HepG2 (cell line): ENCODE measurements at places on chromosomes 13 and 19. TPM values are rescaled to one million over a fixed set of nuclear protein-coding genes. Genes with fewer than 3 reads are reported as not detected.

DNA sequence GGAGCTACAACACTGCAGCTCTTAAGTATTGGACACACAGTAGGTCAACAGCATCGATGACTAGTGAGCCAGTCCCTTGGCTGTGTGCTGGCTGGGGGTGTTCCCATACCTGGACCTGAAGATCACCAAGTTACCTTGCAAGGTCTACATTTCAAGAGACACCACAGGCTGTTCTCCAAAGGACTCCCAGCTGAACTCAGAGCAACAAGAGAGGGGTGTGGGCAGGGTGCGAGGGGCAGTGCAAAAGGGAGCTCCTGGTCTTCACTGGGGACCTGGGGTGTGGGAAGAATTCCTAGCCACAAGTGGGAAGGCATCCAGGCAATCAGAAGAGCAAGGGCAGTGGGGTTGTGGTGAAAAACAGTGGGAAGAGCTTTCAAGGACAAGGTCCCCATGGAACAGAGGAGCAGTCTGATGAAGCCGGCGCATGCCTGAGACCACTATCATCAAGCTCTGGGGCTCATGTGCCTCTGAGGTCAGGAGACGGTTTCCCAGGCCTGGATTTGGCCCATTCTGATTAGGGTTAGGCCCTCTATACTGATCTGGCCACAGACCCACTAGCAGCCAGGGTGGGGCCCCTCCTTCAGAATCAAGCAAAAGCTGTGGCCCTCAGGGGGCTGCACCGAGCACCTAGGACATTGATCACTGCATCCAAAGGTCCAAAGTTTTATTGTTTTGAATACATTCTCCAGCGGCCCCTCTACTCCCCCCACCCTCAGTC is 4.7 kb upstream of the GSK3A start:
- DNase-seq = no peak

- no peak for DNase-seq
Observed at GRCh38 chr13:75670496-75670895, 34.4 kb downstream of the LMO7 start.

The CLEC11A gene
- not detected in 2 replicates for polyA plus RNA-seq

- no peak for DNase-seq
Observed at GRCh38 chr13:91331047-91331915, 16.2 kb upstream of the MIR17HG start.

DNA sequence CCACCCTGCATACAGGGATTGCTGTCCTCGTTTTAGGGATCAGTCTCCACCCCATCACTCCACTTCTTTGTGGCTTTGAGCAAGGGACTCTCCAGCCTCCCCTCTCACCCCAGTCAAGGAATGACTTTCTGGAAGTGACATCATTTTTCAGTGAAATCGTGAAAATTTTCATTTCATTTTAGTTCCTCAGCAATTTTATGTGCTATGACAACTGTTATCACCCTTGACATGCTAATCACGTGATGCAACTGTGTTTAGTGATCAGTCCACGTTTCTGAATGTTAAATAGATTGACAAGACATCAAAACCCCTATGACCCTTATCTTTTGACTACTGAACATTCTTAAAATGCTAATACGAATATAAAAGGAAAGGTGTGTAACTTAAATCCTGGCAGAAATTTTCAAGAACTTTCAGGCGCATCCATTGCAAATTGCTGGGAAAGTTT is 8.0 kb downstream of the C19orf81 start:
- DNase-seq = no peak
